ENCODE measurements at places on chromosomes 5 and 9.

- DNase-seq = peak; percentile 86
These were observed 77.9 kb downstream of the SEMA4D start for GRCh38 chr9:89419978-89420394.

- DNase-seq = no peak
These were observed 94.1 kb upstream of the TRIM32 start for GRCh38 chr9:116592970-116593369.

DNA sequence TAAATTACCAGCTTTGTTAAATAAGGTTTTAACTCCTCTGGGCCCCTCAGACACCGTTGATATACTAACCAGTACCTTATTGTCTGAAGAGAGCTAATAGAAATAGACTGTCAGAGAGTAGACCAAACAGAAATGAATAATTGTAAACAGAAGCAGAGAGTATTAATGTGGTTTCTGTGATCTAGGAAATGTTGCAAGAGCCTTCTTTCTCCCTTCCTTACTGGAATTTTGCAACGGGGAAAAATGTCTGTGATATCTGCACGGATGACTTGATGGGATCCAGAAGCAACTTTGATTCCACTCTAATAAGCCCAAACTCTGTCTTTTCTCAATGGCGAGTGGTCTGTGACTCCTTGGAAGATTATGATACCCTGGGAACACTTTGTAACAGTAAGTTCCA lies 5.1 kb downstream of the TYRP1 start:
- no peak for DNase-seq

- no peak for DNase-seq
These were observed 11.4 kb downstream of the MTAP start for GRCh38 chr9:21813575-21814473.

DNA sequence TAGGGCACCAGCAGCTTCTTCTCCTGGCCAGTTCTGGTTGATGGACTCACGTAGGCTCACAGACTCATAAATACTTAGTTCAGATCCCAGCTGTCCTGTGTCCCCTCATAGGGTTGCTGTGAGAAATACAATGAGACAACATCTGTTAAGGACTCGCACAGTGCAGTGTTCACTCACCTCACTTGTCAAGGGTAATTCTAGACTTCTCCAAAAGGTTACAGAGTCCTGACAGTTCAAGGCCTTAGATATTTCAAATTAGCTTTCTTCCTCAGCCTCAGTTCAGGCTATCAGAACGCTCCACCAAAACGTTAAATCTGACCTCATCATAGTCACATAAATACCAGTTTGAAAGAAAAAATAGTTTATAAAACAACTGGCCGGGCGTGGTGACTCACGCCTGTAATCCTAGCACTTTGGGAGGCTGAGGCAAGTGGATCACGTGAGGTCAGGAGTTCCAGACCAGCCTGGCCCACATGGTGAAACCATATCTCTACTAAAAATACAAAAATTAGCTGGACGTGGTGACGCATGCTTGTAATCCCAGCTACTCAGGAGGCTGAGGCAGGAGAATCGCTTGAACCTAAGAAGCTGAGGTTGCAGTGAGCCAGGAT lies 106.3 kb downstream of the UGCG start:
- no peak for DNase-seq

DNA sequence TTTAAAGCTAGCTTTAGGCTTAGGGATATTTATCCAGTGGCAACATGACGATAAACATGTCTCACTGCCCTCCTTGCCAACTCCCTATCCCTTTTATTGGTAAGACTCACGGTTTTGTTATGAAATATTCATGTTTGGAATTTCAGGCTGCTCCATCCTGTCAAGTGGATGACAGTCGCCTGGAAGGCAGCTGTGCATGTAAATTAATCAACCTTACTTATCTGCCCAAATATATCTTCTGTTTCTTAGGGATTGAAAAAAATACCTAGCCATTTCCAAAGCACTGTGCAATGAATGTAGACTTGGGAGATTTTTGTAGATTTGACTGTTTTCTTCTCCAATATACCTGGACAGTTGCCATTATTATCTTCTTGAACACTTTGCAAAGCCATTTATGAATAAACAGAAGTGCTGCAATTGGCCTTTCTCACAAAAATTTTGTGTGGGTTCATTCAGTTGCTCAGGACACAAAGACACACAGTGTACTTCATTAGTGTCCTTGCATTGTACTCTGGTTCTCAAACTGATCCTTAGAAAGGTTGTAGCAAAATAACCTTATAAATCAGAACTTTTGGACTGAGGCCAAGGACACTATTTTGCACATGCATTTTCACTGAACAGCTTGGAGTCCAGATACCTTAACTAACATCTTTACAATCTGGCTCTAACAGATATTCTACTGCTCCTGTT lies 889.4 kb upstream of the SEMA6A start:
- no peak for DNase-seq

- DNase-seq = no peak
These were observed 804.6 kb upstream of the COX7C start for GRCh38 chr5:85813146-85813545.

- no peak for DNase-seq
These were observed 20.5 kb upstream of the MRNIP start for GRCh38 chr5:179879003-179879689.

- DNase-seq = no peak
These were observed 111.4 kb upstream of the ARRDC3 start for GRCh38 chr5:91494447-91494996.

DNA sequence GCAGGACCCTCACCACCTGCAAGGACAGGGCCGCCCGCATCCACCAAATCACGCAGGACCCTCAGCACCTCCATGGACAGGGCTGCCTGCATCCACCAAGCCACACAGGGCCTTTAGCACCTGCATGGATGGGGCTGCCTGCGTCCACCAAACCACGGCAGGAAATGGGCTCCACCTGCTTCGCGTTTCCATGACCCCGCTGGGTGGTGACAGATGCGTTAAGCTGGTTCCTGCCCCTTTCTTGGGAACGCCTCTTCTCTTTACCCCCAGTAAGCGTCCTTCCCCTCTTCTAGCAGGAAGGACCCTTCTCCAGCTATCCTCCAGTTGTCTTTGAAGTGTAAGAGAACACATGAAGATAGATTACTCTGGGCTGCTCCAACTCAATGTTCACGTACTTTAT lies 13.5 kb downstream of the FBP1 start:
- no peak for DNase-seq

DNA sequence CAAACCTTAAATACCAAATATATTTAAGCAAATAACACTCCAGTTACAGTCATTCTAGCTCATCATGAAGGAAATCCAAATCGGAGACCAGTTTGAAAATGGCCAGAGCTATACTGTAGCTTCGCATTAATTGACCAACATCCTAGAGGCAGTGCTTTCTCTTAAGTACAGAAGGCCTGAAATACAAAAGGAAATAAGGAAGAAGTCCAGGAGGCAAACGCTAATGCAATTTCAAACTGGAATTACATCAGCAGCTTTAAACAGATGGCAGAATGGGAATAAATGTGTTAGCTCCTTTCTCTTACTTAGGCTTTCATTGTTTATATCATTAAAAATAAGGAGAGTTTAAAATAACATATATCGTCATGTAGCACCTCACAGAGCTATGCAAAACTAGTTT lies 197.0 kb downstream of the SEC61B start:
- no peak for DNase-seq

GRCh38 chr5:111697881-111698757 lies 58.9 kb downstream of the NREP start:
- no peak for DNase-seq

DNA sequence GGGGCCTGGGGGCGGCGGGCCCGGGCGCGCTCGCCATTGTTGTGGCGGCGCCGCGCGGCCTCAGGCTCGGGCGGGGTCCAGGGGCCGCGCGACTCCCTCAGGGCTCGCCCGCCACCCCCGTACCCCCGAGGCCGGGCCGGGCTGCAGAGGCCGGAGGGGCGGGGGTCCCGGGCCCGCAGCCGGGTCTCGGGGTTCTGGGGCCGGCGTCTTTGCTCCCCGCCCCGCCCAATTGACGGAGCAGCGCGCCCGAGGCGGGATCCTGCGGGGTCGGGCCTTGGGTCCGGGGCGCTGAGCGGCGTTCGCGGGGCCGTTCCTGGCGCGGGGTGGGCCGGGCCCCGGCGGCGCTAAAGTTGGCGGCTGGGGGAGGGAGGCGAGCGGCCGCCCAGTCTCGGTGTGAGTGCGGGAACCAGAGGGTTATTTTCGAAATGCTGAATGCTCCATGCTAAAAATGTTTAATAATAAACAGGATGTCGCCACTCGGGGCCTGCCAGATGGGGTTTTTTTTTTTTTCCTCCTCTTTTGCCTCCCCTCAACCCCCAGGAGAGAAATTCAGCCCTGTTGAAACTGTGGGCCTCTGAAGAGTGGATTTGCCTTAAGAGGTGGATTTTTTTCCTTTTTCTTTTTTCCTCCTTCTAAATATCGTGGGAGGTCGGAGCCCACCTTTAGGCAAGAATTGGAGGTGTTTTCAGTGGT lies 724 bp downstream of the PRRC2B start:
- peak; percentile 84 for DNase-seq

DNA sequence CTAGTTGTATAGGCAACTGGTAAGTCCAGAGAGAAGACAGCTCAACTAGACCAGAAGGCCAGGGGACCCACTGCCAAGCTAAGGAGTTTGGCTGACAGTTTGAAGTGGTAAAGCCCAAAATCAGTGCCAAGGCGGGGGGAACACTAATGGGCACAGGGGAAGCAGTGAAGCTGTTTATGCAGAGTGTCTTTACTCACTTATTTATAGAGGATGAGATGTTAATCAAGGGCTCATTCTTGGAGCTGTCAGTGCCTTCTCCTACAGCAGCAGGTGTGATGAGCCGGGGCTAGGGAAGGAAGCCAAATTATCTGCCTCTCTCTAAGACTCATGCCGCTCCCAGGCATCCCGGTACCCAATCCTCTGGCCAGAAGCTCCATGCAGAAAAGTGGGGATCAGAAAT lies 75.2 kb upstream of the GALNT10 start:
- DNase-seq = no peak

DNA sequence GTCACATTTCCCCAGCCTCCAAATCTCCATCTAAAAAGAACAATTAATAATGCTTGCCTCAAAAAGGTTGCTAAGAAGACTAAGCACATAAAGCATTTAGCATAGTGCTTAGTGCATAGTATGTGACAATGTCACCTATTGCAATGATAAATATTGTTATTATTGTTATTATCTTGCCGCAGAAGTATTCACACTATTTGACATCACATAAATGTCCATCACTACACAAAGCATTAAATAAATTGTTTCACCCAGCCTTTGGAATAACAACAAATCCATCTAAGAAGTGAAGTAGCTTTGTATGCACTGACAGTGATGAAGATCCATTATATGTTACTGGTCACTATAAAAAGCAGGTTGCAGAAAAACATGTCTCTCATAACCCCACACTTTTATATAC lies 2263.9 kb upstream of the WWC1 start:
- no peak for DNase-seq

DNA sequence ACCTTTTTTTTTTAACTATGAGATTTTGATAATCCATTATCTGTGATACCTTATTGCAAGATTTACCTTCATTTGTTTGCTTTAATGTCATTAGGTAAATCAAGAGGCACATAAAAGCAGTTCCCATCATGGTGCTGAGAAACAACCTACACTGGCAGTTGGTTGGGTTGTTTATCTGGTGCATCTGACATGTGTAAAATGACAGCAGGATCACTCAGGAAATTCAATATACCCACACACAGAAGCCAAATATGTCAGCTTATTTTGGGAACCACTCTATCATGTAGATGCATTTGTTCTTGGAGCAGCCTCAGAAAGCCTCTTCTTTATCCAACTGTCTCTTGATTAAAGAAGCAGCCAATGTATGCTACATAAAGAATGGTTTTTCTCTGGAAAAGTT lies 7.8 kb upstream of the CCDC192 start:
- no peak for DNase-seq

DNA sequence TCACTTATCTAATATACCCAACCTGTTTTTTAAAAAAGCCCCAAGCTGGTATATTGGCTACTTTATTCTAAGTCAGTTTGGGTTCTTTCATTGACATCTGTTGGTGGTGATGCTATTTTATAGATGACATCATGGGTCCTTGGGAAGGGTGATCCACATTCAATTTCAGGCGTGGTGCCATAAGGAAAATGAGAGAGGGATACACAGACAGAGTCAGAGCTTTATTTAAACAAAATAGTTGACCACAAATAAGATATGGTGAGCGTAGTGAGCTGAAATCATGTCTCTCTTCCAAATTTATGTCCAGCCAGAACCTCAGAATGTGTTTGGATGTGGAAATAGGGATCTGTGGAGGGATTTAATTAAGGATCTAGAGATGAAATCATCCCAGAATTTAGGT lies 302.4 kb downstream of the MAT2B start:
- no peak for DNase-seq

- no peak for DNase-seq
These were observed 26.7 kb downstream of the LNPEP start for GRCh38 chr5:96962540-96962991.

DNA sequence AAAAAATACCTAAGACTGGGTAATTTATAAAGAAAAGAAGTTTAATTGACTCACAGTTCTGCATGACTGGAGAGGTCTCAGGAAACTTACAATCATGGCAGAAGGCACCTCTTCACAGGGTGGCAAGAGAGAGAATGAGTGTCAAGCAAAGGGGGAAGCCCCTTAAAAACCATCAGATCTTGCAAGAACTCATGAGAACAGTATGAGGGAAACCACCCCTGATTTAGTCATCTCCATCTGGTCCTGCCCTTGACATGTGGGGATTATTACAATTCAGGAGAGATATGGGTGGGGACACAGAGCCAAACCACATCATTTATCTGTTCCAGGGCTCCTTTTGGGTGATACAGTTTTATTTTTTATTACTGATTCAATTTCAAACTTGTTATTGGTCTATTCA lies 23.2 kb upstream of the ADAMTS16 start:
- DNase-seq = no peak

- no peak for DNase-seq
These were observed 208.3 kb upstream of the ZNF608 start for GRCh38 chr5:124954784-124955183.

DNA sequence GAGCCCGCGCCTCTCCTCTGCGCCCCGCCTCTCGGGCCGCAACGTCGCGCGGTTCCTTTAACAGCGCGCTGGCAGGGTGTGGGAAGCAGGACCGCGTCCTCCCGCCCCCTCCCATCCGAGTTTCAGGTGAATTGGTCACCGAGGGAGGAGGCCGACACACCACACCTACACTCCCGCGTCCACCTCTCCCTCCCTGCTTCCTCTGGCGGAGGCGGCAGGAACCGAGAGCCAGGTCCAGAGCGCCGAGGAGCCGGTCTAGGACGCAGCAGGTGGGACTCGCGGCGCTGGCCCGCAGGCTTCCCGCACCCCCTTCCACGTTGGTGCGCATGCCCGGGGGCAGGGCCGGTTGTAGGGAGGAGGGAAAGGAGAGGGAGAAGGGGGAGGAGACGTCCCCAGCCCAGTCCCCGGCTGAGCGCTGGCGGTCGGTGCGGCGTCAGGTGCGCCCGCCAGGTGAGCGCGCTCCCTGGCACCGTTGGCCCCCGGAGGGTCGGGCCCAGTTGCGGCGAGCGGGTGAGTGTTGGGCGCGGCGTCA lies at the start of gene OCLN:
Gene OCLN, plus strand, starts transcription at position 400 of the 532 bp plus-strand sequence. CDS start 11,455 bp downstream, outside the sequence.
- peak; percentile 65 for DNase-seq

- DNase-seq = no peak
These were observed 26.0 kb downstream of the PAPPA start for GRCh38 chr9:116179568-116179967.

Measured in activated CD8-positive, alpha-beta memory T cell treated with anti-CD3 and anti-CD28 coated beads for 24 hours (primary cell).